ENCODE measurements at places on chromosomes 4 and X. TPM values are rescaled to one million over a fixed set of nuclear protein-coding genes. Genes with fewer than 3 reads are reported as not detected.

Gene GPR34
- total RNA-seq, result not detected

Gene HSD17B13
- not detected for total RNA-seq

Gene AGTR2
- total RNA-seq, result not detected

Gene ABLIM2
- total RNA-seq, result 4.6 TPM

Gene FGFR3
- 118 TPM for total RNA-seq

Gene TXK
- 0.48 TPM for total RNA-seq

Gene TAF7L
- total RNA-seq, result 0.21 TPM
